ENCODE measurements at places on chromosomes 1 and 21.

- no peak for DNase-seq
Measured at GRCh38 chr1:107871687-107872395, 93.1 kb downstream of the VAV3 start.

- no peak for DNase-seq
Measured at GRCh38 chr1:110308247-110308646, 30.9 kb upstream of the RBM15 start.

- no peak for DNase-seq
Measured at GRCh38 chr1:172708452-172708851, 49.5 kb downstream of the FASLG start.

GRCh38 chr1:108704496-108704895 is 8.2 kb upstream of the FNDC7 start:
- no peak for DNase-seq

GRCh38 chr1:203507759-203508158 is 13.8 kb downstream of the OPTC start:
- DNase-seq, result no peak

GRCh38 chr1:8938232-8938999 is 7.3 kb upstream of the CA6 start:
- DNase-seq, result no peak

- DNase-seq, result no peak
Measured at GRCh38 chr1:44636083-44636687, 38.1 kb downstream of the TMEM53 start.

GRCh38 chr21:40845441-40845995 is 1.4 kb downstream of the DSCAM start:
- DNase-seq, result no peak

DNA sequence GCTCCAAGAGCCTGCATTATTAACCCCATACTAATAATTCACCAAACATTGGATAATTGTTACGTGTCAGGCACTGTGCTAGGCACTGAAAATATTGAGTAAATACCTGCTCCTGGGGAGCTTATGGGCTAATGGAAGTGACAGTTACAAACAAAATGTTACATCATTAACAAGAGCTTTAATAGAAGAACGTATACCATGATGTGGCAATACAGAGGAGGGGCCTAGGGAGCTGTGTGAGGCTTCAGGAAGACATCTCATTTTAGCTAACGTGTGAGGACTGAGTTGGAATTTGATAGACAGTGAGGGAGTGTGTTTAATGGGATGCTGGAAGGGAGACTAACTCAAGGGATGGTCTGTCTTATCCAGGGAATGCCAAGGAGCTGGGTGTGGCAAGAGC is 16.5 kb upstream of the TSPAN2 start:
- DNase-seq, result no peak

DNA sequence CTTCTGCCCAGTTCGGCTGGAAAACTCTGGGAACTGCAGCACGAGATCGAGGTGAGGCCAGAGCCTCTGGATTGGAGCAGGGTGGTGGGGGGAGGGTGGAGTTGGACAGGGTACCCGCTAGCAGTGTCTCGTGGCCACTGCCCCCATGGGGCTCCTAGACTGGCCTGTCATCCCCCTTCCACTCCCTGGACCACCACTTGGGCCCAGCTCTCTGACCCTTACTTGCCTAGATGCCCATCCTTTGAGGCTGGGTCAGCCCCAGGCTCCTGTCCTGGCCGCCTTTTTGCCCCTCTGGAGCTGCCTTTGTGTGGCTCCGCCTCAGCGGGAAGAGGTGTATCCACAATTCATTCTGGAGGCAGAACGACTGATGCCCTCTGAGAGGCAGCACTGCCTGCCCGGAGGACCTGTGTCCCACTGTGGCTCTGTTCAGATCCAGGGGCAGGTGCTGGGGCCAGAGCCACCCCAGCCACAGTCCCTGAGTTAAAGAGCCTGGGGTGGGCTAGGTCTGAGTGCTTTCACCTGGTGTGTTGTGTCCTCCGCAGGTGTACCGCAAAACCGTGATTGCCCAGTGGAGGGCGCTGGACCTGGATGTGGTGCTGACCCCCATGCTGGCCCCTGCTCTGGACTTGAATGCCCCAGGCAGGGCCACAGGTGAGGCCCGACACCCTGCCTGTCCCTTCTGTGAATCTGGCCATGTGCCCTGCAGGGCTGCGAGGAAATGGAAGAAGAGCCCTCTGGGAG is 17.7 kb downstream of the FAAH start:
- DNase-seq, result no peak

DNA sequence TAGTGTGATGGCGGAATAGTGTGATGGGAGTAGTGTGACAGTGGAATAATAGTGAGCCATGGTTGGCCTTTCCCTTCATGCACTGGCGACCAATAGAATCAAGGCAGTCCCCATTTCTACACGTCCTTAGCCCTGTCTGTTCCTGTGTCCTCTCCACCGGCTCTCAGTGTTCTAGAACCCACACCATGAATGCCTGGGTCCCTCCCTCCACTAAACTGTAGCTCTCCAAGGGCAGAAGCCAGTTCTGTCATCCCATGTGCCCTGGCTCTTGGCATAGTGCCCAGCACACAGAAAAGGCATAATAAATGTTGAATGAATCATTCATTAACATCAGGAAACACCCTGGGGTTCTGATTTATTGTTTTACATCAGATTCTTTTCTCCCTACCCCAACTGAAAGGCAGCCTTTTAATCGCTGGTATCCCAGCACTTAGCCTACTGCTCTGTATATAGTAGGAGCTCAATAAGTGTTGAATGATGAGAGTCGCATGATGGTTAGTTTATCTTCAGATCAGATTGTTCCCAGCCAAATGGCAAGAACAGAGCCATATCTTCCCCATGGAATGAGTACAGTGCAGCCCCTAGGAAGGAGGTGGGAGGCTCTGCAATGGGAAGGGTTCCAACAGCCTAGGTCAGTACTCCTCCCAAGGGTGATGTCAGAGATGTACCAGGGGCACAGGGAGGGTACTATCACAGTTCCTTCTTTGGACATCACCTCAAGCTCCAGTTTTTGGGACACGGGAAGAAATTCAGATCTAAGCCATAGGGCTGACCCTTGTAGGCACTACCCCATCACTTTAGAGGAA is 325.7 kb downstream of the HHAT start:
- no peak for DNase-seq

GRCh38 chr1:163308811-163309210 is 12.9 kb upstream of the NUF2 start:
- no peak for DNase-seq

GRCh38 chr1:85569122-85569521 is 11.4 kb upstream of the CCN1 start:
- peak; percentile 11 for DNase-seq

- no peak for DNase-seq
Measured at GRCh38 chr21:33821503-33822322, 93.9 kb downstream of the ATP5PO start.

GRCh38 chr1:14678011-14678638 is 79.6 kb downstream of the KAZN start:
- no peak for DNase-seq

- DNase-seq, result peak; percentile 69
Measured at GRCh38 chr1:179080866-179081686, 794 bp upstream of the TOR3A start.

DNA sequence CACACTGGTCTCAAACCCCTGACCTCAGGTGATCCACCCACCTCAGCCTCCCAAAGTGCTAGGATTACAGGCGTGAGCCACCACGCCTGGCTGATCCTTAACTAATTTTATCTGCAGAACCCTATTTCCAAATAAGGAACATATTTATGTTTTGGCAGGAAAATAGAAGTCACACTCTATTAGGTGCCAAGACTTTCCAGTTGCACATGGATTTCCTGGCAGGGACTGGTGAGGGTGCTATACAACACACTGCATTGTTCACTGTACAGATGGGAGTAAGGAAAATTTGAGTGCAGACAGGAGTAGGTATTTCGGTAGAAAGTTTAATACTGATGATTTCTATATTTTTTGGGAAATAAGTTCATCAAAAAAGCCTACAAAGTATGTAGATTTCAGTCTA is 605.3 kb upstream of the B3GALT2 start:
- DNase-seq, result no peak

DNA sequence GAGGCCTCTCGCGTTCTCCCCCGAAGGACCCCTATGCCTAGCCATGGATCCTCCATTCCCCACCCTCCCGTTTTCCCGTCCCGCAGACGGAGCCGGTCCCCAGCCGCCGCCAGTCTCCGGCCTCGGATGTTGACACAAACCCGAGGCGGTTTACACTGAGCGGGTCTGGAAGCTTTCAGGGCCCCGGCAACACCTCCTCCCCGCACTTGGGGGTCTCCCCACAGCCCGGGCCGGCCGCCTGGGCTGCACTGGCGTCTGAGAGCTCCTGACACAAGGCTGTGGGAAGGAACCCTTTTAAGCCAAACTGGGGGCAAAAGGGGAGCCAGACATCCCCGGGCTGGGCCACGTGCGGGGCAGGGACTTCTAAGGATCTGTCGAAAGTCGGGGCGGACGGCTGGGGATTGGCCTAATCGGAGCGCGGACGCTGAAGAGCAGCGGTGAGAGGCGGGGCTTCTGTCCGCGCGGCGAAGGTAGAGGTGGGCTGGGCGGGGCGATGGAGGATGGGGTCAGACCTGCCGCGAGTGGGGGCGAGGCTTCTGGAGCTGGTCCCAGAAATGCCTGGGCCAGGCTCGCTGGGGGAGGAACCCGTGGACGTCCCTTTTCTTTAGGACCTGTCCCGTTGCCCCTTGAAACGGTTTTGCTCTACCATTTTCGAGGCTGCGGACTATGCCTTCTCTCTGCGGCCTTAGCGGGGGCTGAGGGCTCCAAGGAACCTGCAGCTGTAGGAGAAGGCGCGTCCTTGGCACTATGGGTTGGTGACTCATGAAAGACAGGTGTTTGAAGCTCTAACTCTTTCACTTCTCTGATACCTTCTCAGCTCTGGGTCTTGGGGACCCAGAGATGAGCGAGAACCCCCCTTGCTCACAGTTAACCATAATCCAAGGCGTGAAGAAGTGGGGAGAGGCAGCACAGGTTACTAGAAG is 1.2 kb upstream of the HPCAL4 start:
- DNase-seq, result no peak

- DNase-seq, result no peak
Measured at GRCh38 chr21:24045373-24045772, 1561.9 kb downstream of the MRPL39 start.

DNA sequence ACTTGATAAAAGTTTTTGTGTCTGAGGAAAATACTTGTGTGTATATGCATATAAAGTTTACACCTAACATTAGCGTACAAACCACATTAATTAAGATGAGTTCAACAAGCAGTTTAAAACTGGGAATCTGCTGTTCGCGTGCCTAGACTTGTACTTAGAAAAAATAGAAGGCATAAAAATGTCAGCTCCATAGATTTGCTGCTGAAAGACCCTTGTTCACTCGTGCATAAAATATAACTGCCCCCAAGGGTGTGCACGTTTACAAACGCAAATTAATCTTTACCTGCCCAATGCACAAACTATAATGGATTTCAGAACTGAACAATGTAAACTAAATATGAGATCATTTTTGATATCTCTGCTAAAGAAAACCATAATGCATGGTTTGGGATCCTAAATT is 392.3 kb upstream of the ADGRL2 start:
- DNase-seq, result no peak

- DNase-seq, result no peak
Measured at GRCh38 chr1:1597275-1597930, 2.5 kb downstream of the FNDC10 start.

DNA sequence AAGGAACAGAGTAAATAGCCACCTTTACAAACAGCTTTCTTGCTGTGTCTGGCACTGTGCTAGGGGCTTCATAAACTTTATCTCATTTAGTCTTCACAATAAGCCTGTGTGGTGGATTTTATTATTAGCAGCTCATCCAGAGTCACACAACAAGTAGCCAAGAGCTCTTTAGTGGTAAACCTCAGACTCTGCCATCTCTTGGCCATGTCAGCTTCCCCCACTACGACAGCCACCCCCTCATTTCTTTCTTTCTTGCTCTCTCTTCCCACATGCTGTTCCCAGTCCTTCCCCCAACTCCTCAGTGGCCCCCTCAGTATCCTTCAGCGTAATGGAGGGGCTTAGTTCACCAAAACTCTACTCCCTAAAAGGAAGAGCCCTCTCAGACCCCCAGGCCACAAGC is 1.2 kb upstream of the ZNF683 start:
- peak; percentile 28 for DNase-seq

DNA sequence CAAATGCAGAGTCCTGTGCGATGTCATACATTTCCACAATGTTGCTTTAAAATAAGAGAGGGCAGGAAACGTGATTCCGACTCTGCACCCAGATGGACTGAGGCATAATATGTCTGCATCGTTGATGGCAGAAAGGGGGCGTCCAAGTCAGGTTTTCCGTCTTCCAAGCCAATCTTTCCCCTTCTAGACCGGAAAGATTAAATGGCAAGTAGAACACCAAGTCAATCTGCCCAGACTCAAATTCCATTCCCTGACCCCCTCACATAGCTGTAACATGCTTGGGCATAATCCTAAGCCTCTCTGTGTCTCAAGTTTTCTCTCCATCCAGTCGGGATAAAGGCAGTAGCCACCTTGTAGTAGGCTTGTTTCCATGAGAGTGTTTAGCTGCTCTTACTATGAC is 14.4 kb downstream of the PCP4 start:
- DNase-seq, result no peak

DNA sequence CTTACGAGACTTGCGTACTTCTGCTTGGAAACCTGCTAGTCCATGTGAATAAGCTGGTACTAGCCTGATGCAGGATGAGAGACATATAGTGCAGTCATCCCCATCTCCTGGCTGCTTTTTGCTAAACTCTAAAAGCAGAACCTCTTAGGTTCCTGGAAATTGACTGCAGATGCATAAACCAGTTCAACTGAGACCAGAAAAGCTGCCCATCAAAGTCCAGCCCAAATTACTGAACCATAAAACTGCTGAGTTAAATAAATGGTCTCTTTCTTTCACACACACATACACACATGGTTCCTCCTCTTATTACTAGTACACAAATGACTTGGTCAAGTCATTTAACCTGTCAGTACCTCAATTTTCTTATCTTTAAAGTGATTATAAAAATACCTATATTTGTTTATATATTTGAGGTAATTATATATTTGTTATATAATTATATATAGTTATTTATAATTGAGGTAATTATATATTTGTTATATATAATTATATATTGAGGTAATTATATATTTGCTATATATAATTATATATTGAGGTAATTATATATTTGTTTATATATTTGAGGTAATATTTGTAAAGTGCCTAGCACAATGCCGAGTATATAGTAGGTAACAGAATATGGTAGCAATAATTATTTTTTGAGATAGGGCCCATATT is 25.2 kb upstream of the RABGAP1L start:
- DNase-seq, result no peak

DNA sequence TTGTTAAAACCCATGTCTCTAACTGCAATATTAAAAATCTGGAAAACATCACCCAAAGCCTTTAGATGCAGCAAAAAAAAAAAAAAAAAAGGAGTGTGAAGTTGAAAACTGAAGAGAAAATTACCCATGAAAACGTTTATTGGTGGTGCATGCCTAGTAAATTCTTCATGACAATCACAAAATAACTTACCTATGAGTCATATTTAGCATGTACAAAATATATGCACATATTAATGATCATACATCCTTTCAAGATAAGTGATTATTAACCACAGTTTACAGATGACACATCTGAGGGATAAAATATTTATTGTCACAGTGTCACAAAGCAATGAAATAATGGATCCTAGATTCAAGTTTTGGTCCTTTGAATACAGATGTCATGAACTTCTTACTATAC is 505.2 kb upstream of the NR5A2 start:
- no peak for DNase-seq
